HFFc6 (cell line): ENCODE measurements at places on chromosomes 4 and X. TPM values are rescaled to one million over a fixed set of nuclear protein-coding genes. Genes with fewer than 3 reads are reported as not detected.

The ARHGAP24 gene
- total RNA-seq, result 14.5 to 29.5 TPM (median 26.1 TPM) in 3 replicates

The ASB12 gene
- total RNA-seq, result not detected in 3 replicates

The POLN gene
- total RNA-seq, result 1.3 to 3.2 TPM (median 1.9 TPM) in 3 replicates

The TEX13B gene
- total RNA-seq, result not detected in 2 replicates

The AKAP14 gene
- not detected in 3 replicates for total RNA-seq

The SHOX gene
- total RNA-seq, result 27.2 and 39.3 TPM in 2 replicates

The SLC9B1 gene
- total RNA-seq, result 0.25 to 0.46 TPM (median 0.39 TPM) in 3 replicates

The DKK2 gene
- 0.20 and 0.42 TPM in 2 replicates for total RNA-seq

The SRPK3 gene
- total RNA-seq, result 0.21 to 0.28 TPM in 2 of 3 replicates, not detected in the other

The GTPBP6 gene
- total RNA-seq, result 37.5 to 40.7 TPM (median 39.4 TPM) in 3 replicates

The RIBC1 gene
- 0.30 to 0.41 TPM (median 0.41 TPM) in 3 replicates for total RNA-seq

The GPAT3 gene
- 0.51 and 0.73 TPM in 2 replicates for total RNA-seq

The FREM3 gene
- not detected in 3 replicates for total RNA-seq

The DIPK2B gene
- total RNA-seq, result not detected in 2 replicates

The MAGED4 gene
- 23.9 to 48.1 TPM (median 38.4 TPM) in 3 replicates for total RNA-seq

The GAGE12J gene
- total RNA-seq, result not detected in 3 replicates

The PNMA3 gene
- total RNA-seq, result not detected in 3 replicates

The MAGEA1 gene
- not detected in 3 replicates for total RNA-seq

The MAGEE1 gene
- total RNA-seq, result 3.4 to 3.9 TPM (median 3.8 TPM) in 3 replicates

The UTP3 gene
- total RNA-seq, result 38.6 to 45.5 TPM (median 38.8 TPM) in 3 replicates
